ENCODE measurements at places on chromosomes 7 and 10.

GRCh38 chr7:151068069-151068773 lies 8.8 kb downstream of the SLC4A2 start:
- peak; percentile 94 for DNase-seq

DNA sequence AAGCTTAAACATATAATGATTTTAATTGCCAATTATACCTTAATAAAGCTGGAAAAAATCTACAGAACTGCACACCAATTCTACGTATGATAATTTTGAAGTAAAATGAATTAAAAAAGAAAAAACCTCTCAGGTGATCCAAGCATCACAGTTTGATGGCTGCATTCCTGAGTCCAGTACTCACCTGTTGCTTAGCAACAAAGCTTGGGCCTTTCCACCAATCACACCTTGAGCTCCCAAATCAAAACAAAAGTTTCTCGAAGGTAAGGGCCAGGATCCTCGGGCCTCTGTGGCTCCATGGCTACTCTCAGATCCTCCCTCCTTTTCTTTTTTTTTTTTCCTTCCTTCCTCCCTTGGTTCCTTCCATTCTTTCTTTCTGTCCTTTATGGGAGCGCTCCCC lies 137.2 kb upstream of the PCBD1 start:
- DNase-seq = no peak

DNA sequence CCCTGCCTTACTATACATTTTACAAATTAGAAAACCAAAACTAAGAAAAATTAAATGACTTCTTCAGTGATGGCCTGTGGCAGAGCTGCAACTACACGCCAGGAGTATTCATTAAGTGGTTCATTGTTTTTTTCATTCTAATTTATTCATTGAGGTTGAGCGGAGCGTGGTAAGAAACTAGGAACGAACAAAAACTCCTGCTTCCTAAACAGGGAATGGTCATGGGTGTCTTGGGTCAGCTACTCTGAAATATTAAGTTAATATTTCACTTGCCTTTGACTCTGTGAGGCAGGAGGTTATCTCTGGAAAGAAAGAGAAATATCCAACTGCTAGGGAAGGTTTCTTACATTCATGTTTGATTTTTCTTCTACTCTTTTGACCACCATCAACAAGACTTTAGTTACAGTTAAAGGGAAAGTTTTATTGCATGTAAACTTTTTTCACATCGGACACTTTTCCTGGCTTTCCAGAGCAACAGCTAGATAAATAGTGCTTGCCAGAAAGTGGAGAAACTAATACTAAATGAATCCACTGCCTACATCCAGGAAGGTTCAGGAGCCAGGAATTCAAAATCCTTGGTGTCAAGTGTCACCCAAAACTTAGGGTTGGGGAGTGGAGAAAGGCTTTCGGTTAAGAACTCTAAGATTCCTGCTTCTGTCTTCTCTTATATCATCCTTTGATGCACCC lies 896 bp upstream of the GNG11 start:
- no peak for DNase-seq

- DNase-seq = no peak
These were observed 120.1 kb downstream of the SVOPL start for GRCh38 chr7:138581065-138581464.

DNA sequence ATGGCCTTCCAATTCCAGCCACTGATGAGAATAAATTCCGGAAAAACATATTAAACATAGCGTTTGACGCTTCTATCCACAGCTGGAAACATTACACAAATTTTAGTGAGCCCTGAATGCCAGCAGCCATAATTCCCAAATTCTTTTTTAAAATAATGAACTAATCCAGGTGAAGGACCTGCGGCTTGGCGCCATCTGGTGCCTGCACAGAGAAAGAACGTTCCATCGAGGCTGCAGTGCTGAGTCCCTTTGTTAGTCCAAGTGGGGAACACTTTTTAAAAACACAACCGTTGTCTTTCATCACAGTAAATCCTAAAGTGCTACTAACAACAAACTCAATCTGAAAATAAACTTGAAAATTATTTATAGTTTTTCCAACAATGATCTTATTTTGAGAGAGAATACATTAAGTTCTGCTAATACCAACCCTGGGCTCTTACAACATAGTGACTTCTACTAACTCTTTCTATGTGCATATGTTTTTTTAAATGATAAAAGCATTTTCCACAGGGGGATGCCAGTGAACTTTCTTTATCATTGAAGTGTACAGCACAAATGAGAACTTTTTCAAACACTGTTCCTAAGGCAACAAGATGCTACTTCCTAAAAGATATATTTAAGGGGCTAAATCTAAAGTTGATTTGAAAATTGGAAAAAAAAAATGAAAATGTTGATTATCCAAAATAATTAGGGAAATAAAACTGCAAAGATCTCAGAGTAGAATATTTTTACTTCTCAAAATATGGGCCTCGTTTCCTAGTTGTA lies 166.9 kb upstream of the RNF32 start:
- DNase-seq = peak; percentile 31

DNA sequence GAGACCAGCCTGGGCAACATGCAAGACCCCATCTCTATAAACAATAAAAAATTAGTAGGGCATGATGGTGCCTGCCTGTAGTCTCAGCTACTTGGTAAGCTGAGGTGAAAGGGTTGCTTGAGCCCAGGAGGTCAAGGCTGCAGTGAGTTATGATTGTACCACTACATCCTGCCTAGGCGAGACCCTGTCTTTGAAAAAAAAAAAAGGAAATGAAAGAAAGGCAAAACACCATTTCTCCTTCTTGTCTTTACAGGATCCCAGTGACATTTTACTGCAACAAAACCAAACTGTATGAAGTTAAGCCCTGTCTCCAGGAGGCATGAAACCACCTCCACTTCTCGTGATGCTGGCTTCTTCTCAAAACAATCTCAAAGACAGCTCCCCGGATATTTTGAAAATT lies 29.9 kb upstream of the PBLD start:
- no peak for DNase-seq

GRCh38 chr10:11150879-11151415 lies 133.3 kb downstream of the CELF2 start:
- DNase-seq = no peak

- DNase-seq = peak; percentile 12
These were observed 56.3 kb downstream of the PDZD8 start for GRCh38 chr10:117318909-117319308.

DNA sequence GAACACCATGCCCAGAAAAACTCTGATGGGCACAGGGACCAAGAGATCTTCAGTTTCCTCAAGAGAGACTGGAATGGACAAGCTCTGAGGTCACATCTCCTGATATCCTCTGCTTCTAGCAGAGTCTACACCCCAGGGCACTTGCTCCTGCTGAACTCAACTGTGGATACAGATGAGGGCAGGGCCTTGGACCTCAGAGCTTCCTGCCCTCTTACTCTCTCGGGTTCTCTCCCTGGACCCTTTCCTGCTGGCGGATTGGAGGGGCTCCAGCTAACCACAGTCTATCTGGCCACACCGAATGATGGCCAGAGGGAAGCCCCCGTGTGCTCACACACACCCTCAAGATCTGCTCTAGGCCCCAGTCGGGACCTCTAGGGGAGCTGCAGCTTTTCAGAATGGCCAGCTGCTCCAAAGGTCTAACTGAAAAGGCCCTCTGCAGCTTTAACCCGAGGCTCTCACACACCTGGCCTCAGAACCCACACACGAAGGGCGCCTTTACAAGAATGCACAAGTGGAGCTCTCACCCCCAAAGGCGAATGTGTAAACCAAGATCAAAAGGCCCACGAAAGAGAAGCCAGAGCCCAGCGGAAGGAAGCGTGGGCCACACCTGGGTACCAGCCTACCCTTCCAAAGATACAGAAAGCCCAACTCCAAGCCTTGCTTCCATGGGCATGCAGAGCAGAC lies 65.5 kb downstream of the FAM53B start:
- DNase-seq = no peak

All from iris pigment epithelial cell (primary cell).